NCI-H774 (cell line): ENCODE measurements at places on chromosomes 16 and 17.

DNA sequence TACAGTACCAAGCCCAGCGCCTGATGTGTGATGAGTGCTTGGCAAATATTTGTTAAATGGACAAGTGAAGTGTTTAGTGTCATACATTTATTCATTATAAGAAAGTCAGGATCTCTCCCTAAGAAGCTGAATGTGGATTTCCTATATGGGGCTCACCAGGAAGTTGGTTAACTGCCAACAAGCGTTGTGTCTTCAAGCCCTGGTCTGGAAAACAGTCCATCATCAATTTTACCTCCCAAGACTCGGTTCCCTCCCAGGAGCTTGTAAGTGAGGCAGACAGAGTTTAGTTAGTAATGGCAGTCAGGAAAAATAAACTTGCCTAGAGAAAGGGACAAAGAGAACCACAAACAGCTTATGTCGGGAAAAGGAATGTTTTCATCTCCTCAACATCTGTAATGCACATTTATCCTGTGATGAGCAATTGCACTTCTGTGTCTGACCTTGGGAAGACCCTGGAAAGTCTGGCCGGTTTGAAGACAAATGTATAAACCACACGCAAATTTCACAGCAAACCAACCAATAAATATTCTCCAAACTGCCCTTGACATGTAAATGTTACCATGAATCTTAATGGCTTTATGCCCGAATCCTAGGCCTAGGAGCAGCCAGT lies 28.3 kb downstream of the C16orf95 start:
- no peak for DNase-seq

GRCh38 chr16:7124701-7125100 lies 207.9 kb upstream of the RBFOX1 start:
- no peak for DNase-seq

GRCh38 chr17:76570877-76571471 lies 14.7 kb downstream of the ST6GALNAC2 start:
- DNase-seq = no peak

DNA sequence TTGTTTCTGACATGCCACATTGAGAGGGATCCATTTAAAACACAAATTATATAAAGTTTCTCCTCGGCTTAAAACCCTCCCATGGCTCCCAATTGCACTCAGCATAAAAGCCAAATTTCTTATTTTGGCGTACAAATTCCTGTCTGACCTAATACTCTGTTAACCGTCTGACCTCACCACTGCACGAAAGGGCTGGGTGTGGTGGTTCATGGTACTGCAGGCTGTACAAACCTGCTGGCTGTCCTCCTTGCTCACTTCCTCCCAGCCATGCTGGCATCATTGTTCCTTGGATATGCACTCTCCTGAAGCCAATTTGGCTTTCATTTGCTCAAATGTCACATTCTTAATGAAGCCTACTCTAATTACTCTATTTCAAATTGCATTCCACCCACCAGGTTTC lies 301.6 kb upstream of the C16orf82 start:
- DNase-seq = no peak

- no peak for DNase-seq
Observed at GRCh38 chr17:68909066-68909465, 46.1 kb downstream of the ABCA8 start.

DNA sequence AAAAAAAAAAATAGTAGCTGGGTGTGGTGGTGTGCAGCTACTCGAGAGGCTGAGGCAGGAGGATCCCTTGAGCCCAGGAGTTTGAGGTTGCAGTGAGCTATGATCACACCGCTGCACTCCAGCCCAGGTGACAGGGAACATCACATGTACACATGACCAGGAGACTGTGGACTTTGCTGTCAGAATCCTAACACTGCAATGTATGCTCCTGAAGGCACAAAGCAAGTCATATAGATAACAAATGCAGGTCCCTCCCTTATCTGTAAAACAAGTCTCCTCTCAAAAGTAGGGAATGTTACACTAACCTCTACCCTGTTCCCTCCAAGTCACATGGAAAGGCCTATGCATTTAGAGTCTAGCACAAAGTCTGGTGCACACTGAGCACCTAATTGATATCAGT lies 48.5 kb downstream of the ARHGAP17 start:
- no peak for DNase-seq

DNA sequence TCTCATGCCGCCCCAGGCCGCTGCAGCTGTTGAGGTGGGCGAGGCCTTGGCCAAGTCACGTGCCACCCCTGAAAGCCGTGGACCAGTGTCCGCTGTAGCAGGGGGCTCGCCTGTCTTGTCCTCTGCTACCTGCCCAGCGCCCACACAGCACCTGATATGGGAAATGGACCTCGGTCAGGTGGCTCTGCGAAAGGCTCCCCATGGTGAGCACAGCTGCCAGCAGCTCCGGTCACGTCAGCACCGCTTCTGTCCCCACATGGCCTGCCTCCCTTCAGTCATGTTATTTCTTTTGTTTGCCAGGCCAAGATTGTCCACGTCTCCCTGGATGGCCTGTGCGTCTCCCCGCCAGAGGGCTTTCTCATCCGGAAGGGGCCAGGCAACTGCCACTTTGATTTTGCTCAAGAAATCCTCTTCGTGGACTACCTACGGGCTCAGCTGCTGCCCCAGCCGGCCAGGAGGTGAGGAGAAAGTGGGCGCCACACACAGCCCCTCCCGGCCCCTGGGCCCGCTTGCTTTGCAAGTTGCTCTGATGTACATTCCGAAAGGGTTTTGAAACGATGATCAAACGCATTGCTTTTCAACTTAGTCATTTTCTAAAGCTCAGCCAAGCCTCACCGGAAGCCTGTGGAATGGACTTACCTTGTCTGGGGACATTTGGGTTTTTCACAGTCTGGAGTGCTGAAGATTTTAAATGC lies 219.8 kb downstream of the KATNIP start:
- no peak for DNase-seq

DNA sequence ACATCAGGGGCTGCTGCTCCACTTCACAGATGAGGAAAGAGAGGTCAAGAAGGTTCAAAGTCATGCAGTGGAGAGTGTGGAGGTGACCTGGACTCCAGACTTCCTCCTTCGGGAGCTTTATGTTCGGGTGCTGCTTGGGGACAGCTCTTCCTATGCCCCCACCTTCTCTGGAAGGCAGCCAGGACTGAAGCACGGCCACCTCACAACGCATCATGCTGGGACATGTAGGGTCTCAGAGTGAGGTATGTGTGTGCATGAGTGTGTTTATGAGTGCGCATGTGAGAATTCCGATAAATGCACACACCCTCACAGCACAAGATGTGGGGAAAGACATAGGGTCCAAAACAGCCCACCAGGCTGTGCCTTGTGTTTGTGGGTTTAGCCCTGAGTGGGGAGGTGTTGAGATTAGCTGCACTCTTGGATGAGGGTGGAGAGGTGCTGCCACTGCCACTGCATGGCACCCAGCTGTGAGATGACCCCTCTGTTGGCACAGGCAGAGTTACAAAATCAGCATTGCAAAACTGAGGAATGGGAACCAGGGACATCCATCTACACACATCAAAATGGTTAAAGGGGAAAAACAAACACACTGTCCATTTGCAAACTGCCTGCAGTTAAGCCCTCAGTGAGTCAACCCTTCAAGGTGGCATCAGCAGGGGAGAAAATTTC lies 367.4 kb downstream of the SEC14L1 start:
- DNase-seq = no peak

DNA sequence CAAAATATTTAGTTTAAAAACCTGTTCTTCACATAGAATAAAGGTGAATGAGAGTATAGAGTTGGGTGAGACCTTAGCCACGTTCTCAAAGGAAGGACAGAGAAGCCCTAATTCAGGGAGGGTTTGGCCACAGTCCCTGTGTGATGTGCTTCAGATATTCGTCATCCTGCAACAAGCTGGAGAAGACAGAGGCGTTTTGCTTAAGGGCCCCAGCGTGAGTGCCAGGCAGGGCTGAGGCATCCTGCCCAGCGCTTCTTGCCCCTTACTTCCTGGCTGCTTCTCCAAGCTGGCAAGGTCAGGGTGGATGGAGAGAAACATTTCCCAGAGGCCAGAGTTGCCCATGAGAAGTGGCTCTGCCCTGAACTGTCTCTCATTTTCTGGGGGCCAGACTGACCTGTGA lies 46.9 kb downstream of the AXIN2 start:
- DNase-seq = no peak

DNA sequence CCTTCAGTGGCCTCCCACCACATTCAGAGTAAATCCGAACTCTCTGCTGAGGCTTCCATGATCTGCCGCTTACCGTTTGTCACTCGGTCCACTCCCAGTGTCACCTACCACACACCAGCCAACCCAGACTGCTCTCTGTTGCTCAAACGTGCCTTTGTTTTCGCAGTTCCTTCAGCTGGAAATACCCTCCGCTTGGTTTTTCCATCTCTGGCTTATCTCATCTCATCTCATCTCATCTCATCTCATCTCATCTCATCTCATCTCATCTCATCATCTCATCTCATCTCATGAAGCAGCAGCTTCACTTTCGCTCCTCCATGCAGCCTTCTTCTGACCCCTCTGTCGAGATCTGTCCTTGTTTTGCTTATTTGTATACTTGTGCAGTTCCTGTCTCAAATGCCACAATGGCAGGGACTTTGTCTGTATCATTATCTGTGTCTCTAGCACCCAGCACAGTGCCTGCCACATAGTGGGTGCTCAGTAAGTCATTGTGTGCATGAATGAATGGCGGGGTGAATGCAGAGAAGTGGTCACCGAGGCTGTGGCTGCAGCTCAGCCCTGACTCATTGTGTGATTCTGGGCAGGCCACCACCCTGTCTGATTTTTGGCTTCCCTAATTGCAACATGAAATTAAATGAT lies 3.8 kb upstream of the SNX20 start:
- no peak for DNase-seq

DNA sequence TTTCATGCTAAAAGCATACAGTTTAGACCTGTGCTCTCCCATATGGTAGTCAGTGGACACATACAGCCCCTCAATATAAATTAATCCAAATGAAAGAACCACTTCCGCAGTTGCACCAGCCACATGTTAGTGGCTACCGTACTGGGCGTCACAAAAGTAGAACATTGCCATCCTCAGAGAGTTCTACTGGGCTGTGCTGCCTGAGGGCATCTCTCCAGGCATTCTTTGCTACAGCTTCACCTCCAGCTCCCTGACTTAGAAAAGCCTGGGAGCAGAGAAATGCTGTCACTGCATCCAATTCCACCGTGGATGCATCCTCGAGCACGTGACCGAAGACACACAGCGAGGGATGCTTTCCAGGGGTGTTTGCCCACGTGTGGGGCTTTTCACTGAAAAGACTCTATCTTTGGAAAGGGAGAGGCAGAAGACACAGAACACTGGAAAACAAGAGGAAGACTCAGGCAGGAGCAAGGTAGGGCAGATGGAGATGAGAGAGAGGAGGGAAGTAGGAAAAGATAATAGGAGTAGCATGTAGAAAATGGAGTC lies 86.4 kb downstream of the GAS7 start:
- DNase-seq = no peak

- peak; percentile 44 for DNase-seq
Observed at GRCh38 chr17:17455173-17455572, 21.6 kb upstream of the MED9 start.

DNA sequence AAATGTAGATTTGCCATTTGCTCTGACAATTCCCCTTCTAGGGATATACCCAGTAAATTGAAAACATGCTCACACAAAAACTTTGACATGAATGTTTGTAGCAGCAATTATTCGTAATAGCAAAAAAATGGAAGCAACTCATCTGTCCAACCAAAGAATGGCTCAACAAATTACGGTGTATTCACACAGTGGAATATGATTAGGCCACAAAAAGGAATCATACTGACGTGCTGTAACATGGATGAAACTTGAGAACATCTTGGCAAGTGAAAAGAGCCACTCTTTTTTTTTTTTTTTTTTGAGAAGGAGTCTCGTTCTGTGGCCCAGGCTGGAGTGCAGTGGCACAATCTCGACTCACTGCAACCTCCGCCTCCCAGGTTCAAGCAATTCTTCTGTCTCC lies 24.1 kb upstream of the SPNS3 start:
- no peak for DNase-seq

- DNase-seq = no peak
Observed at GRCh38 chr16:10090816-10091215, 91.4 kb downstream of the GRIN2A start.

DNA sequence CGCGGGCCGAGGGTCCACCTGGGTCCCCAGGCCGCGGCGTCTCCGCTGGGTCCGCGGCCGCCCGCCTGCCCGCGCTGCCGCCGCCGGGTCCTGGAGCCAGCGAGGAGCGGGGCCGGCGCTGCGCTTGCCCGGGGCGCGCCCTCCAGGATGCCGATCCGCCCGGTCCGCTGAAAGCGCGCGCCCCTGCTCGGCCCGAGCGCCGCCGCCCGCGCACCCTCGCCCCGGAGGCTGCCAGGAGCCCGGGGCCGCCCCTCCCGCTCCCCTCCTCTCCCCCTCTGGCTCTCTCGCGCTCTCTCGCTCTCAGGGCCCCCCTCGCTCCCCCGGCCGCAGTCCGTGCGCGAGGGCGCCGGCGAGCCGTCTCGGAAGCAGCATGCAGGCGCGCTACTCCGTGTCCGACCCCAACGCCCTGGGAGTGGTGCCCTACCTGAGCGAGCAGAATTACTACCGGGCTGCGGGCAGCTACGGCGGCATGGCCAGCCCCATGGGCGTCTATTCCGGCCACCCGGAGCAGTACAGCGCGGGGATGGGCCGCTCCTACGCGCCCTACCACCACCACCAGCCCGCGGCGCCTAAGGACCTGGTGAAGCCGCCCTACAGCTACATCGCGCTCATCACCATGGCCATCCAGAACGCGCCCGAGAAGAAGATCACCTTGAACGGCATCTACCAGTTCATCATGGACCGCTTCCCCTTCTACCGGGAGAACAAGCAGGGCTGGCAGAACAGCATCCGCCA lies 504 bp downstream of the FOXC2 start:
- DNase-seq = no peak

- DNase-seq = no peak
Observed at GRCh38 chr17:69605571-69605970, 191.1 kb downstream of the MAP2K6 start.

GRCh38 chr17:82402865-82403264 lies 15.3 kb upstream of the HEXD start:
- DNase-seq = no peak

DNA sequence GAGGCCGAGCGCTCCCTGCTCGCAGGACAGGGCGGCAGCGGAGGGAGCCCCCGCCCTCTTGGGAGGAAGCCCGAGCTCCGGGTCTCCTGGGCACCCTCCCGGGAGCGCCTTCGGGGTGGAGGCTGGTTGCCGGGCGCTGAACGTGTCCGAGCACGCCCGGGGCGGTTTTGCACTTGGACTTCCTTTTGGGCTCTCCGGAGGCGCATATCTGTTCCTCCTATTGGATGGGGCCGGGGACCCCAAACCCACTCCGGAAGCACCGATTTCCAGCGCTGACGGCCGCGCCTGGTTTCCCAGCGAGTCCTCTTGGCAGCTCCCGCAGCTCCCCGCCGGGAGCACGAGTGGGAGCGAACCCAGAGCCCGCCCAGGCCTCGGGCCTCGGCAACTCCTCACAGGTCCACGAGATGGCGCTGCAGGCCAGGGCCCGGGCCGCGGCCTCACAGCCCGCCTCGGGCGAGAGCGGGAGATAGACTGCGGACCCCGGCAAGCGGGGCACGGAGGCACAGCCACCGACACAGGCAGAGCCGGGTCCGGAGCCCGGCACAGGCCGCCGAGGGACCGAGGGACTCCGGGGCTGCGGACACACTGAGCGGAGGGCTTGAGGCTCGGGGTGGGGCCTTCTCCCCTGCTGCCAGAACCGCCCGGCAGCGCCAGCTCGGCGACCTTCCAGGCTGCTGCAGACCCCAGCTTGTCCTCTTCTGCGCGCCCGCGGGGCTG lies 12.7 kb downstream of the TBX2 start:
- DNase-seq = peak; percentile 85

GRCh38 chr17:5971969-5972368 lies 98.2 kb upstream of the WSCD1 start:
- DNase-seq = peak; percentile 84

- no peak for DNase-seq
Observed at GRCh38 chr17:64732336-64733006, 70.4 kb upstream of the SMURF2 start.
